Amniotic stem cell (primary cell): ENCODE measurements at places on chromosomes 16 and 17.

DNA sequence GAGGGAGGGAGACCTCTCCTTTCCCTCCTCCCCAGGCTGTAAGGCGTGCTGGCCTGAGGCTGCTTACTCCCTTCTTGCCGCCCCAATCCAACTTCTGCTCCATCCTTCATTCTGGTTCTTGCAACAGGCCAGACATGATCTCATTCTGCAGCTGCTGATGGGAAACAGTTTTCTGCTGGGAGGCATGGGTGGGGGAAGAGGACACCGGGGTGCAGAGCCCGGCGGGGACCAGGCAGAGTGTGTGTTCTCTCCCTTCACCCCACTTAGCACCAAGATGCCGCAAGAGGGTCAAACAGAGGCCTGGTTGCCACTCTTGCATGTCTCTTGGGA lies 1.4 kb downstream of the SARM1 start:
- DNase-seq: no peak

- no peak for DNase-seq
These were observed 1.8 kb upstream of the MIF4GD start for GRCh38 chr17:75272848-75273184.

DNA sequence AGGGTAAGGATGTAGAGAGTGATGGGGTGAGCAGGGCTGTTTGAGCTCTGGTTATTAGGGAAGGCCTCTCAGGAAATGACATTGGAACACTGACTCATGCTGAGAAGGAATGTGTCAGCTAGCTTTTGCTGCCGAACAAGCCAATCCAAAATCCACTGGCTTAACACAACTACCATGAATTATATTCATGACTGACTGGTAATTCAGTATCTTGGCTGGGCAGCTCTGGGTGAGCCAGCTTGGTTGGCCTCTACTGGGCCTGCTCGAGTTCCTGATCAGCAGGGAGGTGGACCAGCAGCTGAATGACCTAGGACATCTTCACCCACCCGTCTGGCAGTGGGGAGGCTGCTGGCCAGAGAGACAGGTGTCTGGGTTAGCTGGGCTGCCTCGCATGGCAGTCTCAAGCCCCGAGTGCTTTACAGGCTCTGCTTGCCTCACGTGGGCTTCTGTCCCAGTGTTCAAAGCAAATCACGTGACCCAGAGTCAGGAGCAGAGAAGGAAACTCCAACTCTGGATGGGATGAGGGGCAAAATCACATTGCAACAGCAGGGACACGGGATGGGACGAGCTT lies 209.4 kb downstream of the KATNIP start:
- DNase-seq: no peak

GRCh38 chr16:47523342-47524006 lies 62.3 kb downstream of the PHKB start:
- DNase-seq: no peak

GRCh38 chr16:86882586-86883280 lies 304.4 kb downstream of the FOXL1 start:
- DNase-seq: peak; percentile 55

- DNase-seq: no peak
These were observed 104.4 kb downstream of the AMFR start for GRCh38 chr16:56320811-56321558.
